ENCODE measurements at places on chromosomes 16 and 17. TPM values are rescaled to one million over a fixed set of nuclear protein-coding genes. Genes with fewer than 3 reads are reported as not detected.

The WNK4 gene
- 22.2 TPM for total RNA-seq

The ABCA3 gene
- 3.8 TPM for total RNA-seq

The MFAP4 gene
- 21.8 TPM for total RNA-seq

The CCL5 gene
- not detected for total RNA-seq

The KRT40 gene
- not detected for total RNA-seq

The RNU2-1 gene
- total RNA-seq: 3,050 TPM

The HID1 gene
- 0.41 TPM for total RNA-seq

The CSNK2A2 gene
- 58.7 TPM for total RNA-seq

The C17orf67 gene
- 1.6 TPM for total RNA-seq

The GRAPL gene
- not detected for total RNA-seq

The HOXB1 gene
- not detected for total RNA-seq

The OR1D2 gene
- not detected for total RNA-seq

The HS3ST3B1 gene
- total RNA-seq: 18.5 TPM

The PRSS27 gene
- total RNA-seq: 0.30 TPM

The NPIPA7 gene
- 10.5 TPM for total RNA-seq

The DNAAF1 gene
- not detected for total RNA-seq

The KRTAP9-4 gene
- not detected for total RNA-seq

The MAPT gene
- total RNA-seq: 0.28 TPM

Data from HFFc6 (cell line).